Erythroblast (primary cell): ENCODE measurements at places on chromosomes 7 and 10.

GRCh38 chr10:21522631-21523406 lies 2.7 kb downstream of the SKIDA1 start:
- no peak for DNase-seq

GRCh38 chr10:110619514-110620397 lies 24.4 kb upstream of the RBM20 start:
- DNase-seq = no peak

DNA sequence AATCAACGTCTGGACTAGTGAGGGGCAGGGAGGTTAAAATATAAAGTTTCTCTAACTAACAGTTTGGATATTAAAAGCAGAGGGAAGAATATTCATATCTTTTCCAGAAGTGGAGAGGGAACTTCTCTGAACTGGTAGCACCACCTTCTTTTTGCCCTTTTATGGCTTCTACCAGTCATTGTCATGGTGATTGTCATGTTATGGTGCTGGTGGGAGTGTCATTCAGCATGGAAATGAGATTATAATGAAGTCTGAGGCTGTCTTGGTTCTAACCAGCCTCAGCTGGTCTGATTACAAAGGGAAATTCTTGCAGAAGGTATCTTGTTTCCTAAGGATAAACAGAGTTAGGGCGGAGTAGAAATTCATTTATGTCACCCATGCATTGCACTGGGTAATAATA lies 523.8 kb downstream of the ZWINT start:
- DNase-seq = no peak

DNA sequence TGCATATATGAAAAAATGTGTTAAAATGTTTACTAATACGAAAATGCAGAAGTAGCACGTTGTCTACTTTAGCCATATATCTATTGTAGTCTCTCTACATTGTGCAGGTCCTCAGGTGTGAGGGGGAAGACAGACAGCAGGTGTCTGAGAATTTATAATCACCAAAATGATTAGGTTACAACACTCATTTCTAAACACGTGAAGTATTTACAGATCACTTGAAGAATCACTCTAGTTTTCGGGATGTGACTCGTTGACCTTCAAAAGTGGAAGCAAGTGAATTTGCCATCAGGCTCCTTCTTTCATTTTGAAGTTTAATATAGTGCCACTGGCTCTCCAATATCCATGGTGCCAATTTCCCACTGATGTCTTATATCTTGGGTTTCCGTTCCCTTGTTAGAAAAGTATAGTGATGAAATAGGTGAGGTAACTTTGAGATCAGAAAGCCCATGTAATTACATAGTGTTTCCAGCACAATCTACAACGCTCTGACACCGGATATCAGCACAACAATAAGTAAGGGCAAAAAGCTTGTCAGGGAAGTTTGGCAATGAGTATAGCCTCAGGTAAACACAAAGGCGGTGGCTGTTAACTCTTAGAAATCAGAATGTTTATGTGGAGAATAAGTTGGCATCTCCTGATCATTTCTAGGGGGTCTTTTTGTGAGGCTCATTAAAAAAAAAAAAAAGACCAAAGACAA lies 57.5 kb upstream of the SP4 start:
- no peak for DNase-seq

DNA sequence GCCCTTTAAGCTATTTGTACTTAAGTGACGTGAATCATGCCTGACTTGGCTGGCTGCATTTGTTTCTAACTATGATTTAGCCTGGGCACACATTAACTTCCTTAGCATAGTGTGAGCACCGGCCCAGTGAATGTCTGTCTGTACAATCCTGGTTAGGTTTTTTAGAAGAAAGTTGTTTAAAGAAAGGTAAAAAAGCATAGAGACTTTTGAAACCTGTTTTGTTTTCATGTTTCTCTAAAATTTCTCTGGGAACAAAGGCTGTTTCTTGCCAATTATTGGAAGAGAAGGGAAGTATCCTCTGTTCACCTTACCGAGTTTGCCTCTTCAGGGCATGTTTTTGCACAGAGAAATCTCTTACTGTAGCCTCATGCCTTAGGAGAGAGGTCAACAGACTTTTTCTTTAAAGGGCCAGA lies 42.9 kb upstream of the MET start:
- no peak for DNase-seq

DNA sequence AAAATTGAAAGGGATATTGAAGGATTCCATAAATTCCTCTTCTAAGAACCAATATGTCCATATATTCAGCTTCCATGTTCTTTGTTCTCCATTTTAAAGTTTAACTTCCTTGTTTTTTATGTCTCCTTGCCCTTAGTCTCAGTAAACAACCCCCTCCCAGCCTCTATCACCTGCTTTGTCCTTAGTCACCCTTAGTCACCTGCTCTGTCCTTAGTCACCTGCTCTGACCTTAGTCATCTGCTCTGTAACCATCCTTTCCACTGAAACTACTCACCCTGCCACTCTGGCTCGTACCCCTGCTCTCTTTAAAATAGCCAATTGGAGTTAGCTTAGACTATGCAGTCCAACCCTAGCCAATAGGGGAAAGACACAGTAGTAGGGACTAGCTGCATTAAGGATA lies 136.2 kb upstream of the TMEM106B start:
- no peak for DNase-seq

GRCh38 chr7:156655251-156655650 lies 14.7 kb downstream of the RNF32 start:
- no peak for DNase-seq

DNA sequence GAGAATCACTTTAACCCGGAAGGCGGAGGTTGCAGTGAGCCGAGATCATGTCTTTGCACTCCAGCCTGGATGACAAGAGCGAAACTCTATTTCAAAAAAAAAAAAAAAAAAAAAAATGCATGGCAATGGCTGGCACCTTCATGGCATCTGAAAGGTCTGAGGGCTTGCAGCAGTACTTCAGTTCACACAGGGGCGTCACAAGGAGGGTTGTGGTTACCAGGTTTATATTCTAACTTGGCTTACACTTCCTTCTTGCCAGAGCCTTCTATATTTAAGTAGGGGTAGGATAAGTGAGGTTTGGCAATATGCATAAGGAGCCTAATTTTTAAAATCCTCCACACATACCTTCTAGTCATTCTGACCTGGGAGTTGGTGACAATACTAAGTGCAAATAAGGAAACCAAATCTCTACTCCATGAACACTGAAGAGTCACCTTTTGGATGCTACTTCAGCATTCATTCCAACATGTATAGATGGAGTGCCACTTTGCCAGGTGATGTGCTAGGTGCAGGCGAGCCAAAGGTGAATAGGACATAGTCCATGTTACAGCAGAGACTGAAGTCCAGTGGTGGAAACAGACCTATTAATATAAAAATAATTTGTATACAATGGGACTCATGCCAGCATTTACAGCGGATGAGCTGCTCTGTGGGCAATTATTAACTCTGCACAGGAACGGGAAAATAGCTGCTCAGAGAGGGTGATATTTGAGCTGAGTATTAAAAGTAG lies 57.8 kb upstream of the PDCD4 start:
- no peak for DNase-seq

GRCh38 chr7:151769188-151769821 lies 107.6 kb downstream of the PRKAG2 start:
- no peak for DNase-seq

- DNase-seq = no peak
Observed at GRCh38 chr7:34844406-34844805, 186.4 kb downstream of the NPSR1 start.

DNA sequence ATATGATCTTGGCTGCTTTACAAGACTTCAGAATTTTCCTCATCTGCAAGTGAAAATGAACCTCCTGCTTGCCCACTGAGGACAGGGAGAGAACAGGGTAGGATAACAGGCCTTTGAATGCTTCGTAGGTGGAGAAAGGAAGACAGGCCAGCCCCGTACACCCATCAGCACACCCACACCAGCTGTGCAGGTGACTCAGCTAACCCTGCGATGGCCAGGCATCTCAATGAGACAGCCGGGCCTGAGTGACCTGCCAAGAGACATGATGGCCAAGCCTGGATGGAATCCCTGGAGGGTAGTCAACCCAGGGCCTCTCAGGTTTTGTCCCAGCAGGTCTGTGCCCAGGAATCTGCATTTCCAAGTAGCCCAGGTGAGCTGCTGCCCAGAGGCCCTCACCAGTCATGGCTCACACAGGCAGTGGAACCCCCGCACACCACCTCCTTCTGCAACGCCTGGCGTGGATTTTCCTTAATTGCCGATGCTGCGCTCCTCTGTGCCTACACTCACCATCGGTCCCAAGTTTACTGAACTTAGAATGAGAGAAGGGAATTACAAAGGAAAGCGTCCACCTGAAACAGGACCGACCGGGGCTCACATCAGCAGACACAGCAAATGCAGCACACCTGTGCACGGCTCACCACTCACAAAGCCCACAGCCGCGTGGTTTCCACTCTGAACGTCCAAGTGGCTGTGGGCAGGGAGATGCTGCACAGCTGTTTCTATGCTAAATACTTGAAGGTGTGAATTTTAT lies 163.7 kb downstream of the DIP2C start:
- DNase-seq = no peak

DNA sequence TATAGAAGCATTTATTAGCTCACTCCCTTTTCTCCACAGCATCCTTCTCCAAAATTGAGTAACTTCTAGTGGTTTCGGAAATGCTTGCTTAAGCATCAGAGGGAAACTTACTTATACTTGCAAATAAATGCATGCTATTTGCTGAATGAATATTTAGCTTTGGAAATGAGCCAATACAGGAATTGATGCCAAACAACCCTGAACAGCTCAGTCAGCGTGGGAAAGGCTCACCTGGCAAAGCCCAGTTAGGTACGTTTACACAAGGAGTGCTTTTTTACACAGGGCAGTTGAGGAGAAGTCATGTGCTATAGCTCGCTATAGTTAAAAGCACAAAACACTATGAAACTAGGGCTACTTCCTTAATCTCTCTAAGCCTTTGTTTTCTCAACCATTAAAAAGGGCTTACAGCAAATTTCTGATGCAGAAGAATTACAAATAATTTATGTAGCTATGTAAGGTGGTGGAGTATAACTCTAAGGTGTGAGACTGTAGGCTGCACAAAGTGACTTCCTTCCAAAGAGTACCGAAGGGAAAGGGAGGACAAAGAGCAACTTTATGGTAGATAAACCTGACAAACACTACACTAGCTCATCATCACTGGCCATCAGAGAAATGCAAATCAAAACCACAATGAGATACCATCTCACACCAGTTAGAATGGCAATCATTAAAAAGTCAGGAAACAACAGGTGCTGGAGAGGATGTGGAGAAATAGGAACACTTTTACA lies 498.2 kb downstream of the PHTF2 start:
- DNase-seq = no peak

DNA sequence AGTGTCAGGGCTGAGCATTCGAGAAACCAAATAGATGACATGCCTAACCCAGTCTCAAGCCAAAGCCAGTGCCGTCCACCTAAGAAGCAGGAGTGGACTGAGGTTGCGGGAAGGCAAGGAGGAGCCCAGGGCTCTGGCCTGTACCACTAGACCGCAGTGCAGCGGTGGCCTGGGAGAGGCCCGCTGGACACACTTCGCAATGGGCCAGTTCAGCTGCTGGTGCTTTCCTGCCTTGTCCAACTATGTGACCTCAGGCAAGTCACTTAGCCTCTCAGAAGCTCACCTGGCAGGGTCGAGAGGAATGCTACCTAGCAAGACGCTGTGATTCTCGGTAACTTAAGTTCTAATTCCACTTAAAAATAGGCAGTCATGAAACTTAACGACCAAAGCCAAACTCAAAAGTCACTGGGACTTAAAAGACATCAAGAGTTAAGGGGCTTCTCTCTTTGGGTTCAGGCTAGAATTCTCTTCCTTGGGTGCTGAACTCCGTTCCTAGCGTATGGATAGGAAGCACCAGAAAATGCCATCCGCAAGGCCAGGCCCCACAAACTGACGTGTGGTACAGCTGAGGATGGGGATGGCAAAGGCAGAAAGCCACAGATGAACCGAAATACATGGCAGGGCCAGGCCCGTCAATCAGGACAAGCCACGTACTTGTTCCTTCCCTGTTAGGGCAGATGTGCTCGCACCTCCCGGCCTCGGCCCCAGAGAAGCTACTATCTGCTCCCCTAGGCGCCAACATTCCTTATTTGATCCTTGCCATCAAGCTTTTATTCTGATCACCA lies 34.2 kb downstream of the CTBP2 start:
- DNase-seq = no peak

DNA sequence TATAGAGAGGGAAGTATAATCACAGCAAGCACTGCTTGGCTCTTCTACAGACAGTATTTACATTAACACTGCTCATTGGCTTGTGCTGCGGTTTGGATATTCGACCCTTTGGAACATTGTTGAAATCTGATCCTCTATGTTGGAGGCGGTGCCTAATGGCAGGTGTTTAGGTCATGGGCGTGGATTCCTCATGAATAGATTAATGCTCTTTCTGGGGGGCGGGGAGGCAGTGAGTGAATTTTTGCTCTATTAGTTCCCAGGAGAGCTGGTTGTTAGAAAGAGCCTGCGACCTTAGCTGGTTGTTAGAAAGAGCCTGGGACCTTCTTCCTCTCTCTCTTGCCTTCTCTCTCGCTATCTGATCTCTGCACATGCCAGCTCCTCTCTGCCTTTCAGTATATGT lies 77.3 kb upstream of the SVIL start:
- DNase-seq = no peak

GRCh38 chr10:132946-133898 lies 2.0 kb upstream of the ZMYND11 start:
- no peak for DNase-seq

DNA sequence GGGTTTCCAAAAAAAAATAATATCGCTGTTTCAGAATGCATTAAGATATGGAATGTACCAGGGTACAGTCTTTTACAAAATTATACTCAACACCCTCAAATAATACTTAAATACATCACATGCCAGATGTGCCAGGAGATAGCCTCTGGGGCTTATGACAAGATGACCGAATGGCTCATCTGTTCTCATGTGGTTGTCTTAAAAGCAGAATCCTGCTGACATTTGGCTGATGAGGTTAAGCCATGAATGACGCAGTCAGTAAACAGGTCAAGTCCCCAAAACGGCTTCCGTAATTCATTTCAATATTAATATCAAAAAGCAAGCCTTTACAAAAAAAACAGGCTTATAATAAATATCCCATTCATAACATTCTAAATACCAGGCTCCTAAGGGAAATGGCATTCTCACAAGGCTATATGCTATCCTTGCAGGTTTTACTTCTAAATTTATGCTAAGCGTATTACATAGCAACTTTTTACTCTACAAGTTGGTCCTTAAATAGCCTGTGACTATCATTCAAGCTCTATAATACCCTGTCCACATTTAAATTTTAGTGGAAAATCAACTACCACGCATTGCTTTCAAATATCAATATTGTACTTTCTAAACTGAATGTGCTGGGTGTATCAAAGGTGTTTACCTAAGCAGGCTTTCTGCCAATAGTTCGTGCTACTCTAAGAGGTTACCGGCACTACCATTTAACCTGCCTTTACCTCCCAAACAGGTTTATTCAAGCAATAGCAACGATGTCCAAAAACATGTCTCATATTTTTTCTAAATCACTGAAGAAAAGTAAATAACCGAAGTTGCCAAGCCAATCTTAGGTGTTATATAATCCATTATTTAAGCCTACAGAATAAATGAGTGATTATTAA lies 15.6 kb downstream of the SMURF1 start:
- DNase-seq = peak; percentile 67

DNA sequence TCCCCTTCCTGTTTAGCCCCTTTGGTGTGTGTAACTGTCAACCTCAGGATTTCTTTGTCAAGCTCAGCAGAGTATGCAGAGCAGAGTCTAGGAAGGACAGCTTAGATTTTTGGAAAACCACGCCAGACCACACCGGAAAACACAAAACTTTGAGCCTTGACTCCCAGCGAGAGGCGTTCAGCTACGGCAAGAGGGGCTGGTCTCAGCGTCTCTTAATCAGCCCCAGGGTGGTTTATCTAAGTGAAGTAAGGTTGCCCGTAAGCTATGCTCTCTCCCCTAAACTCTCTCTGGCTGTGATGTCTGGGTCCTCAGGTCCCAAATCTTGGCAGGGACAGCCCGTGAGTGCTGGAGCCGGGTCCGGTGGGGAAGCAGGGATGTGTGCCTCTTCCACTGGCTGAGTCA lies 230.9 kb downstream of the KLF6 start:
- no peak for DNase-seq
